Adrenal gland (tissue), 19 donors: ENCODE measurements at places on chromosomes 1 and 21. TPM values are rescaled to one million over a fixed set of nuclear protein-coding genes. Genes with fewer than 3 reads are reported as not detected.
A peak's percentile ranks its signal among the peaks of the same experiment; 100 is the strongest.

- DNase-seq, result no peak
Measured at GRCh38 chr21:46597896-46598343, 7.0 kb downstream of the S100B start.

DNA sequence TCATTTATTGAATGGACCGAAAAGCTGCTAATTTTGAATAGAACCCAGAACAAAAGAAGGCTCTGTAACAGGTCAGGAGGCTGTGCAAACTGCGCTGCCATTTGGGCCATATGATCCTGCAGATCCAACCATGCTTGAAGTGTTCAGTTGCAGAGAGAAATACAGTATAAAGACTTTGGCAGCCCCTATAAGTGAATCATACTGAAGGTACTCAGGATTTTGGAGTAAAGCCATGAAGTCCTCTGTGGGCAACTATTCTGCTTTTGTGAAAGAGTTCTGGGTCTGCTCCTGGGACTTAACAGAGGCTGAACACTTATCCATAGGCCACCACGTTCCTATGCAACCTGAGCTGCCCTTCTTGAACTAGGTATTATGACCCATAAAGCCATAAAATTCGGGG is 1613.6 kb upstream of the PRMT6 start:
- no peak for DNase-seq

GRCh38 chr1:241063276-241063675 is 293.7 kb downstream of the RGS7 start:
- DNase-seq, result no peak

DNA sequence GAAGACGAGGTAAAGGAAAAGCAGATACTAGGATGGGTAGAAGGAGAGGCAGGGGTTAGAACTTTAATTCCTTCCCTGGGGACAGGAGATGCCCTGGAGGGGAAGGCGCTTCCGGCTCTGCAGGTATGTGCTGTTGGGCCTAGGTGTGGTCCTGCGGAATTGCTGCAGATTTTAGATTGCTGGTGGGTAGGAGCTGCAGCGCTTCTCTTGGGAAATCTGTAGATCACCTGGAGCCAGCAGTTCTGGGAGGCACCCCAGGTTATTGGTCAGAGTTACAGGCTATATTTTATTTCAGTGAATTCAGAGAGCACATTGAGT is 1.1 kb downstream of the MGST3 start:
- no peak for DNase-seq

- no peak for DNase-seq
Measured at GRCh38 chr21:45799765-45800338, 156.3 kb downstream of the PCBP3 start.

- DNase-seq, result no peak
Measured at GRCh38 chr1:213054142-213054541, 3.1 kb downstream of the RPS6KC1 start.

DNA sequence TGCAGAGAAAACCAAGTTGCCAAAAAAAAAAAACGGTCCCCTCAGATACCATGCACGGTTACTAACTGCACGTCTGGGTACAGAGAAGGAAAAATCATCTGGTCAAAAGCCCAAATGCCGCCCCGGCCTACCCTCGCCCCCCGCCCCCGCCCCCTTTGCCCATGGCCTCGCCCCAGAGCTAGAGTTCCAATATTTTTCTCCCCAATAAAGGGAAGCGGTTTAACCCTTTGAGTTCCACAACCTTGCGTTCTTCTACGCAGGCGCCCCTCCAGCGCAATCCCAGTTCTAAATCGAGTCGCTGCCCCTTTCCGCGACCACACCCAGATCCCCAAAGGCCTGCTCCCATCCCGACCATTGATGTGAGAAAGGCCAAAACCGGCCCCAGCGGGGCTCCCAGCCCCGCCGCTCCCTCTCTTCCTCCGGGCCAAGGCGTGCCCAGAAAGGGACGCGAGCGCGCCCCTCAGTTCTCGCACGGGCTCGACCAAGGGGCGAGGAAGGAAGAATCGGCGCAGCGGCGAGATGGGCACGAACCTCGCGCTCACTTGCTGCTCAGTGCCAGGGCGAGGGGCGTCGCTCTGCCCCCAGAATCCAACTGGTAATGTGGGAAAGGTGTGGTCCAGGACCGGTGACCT is 797 bp downstream of the WDR47 start:
- DNase-seq, result peak; percentile 16

DNA sequence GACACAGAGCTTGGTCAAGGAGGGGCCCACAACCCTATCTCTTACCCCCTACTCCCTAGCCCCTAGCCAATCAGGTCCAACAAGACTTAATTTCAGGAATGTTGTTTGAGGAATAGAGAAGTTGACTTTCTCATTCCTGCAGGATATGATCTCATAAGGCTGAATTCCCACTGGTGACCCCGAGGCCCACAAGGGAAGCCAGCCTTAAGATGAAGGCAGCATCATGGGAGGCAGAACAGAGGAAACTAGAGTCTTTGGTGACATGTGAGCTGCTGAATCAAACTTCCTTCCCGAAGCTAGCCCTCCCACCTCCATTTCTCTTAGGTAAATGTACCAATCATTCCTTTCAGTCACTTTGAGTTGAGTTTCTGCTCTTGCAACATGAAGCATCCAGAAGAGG is 9.1 kb upstream of the PDIK1L start:
- no peak for DNase-seq

DNA sequence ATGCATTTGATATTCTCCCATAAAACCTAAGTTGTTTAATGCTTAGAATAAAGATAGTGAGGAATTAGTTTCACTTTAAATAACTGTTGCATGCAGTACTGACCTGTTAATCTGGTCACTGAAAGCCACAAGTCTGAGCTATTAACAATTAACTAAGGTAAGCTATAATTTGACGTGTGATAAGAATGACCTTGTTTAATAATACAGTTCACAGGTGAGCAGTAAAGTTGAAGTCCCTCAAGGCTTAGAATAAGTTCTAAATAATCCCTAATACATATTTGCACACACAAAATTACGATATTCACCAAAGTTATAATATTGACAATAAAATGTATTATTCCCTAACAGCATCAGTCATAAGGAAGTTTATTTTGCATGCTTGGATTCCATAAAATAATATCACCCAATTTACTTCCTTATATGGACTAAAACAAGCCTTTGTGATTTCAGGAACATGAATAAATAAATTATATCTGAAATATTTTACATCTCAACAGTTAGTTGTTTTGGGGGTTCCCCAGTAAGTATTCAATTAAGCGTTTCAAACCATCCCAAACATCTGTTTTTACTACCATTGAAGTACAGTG is 70.6 kb upstream of the CHRM3 start:
- DNase-seq, result no peak

DNA sequence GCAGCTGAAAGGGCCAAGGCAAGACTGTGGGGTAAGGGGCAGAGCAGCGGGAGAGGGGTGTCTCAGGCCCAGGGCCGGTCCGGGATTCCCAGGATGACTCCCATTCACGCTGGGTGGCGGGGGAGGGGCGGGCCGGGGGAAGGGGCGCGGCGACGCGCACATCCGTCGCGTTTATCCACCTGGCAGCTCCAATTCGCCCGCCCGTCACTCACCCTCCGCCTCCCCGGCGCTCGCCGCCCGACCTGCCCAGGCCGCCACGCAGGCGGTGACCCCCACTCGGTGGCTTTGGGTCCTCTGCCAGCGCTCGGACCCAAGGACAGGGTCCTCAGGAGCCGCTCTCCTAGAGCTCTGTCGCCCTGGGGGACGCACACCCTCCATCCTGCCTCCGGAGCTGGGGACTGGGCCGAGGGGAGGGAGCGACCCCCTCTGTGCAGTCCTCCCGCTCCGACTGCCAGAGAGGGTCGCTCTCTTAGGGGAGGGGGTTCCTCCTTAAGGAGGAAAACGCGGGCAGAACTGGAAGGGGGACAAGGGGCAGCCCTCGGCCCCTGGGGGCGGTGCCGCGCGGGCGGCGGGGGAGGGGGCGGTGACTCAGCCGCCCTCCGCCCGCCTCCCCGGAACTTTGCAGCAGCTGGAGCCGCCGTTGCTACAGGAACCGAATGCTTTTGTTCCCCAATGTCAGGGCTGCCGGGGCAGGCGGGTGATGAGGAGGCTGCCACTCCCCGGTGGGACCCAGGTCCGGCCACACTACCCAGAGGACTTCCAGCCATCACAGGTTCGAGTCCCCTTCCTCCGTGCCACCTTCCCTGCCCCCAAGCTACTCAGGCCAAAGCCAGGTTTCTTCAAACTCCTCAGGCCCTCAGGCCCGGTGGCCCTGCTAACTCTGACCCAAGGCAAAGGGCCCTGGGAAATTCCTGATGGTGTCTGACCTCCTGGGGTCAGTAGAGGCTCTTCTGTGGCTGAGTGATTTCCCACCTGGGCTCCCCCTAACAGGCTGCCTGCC is 3.4 kb downstream of the ADGRB2 start:
- DNase-seq, result peak; percentile 64

GRCh38 chr21:45582128-45582527 is 39.9 kb upstream of the SLC19A1 start:
- DNase-seq, result peak; percentile 37

DNA sequence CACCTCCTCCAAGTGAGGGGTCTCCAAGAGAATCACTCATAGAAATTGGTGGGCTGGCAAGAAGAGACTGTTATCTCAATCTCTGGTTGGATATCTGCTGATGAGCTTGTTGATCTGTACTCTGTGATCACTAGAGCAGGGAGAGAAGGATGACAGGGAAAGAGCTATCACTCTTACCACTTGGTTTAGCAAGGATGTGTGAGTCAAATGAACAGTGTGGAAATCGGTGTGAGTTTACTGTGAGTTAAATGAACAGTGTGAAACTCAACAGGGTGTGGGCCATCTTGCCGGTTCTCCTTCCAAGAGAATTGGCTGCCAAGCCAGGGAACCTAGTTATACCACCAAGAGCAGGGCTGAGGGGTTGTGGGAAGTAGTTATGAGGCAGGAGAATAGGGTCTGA is 33.3 kb upstream of the CD1D start:
- DNase-seq, result no peak

GRCh38 chr1:35838693-35839245 is 31.0 kb downstream of the AGO4 start:
- DNase-seq, result no peak

DNA sequence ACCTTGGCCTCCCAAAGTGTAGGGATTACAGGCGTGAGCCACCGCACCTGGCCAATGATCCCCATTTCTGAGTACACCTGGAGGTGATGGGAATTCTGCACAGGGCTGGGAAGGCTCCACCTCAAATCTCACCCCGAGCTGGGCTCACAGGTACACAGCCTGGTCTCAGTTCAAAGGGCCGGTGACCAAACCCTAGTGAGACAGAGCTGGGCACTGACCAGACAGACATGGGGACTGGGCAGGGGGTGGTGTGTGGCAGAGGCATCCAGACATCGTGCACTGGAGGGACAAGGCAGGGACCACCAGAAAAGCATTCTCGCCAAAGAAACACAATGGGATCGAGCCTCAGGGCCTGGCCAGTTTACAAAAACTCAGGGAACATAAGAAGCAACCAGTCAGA is 17.2 kb downstream of the LSS start:
- peak; percentile 1 for DNase-seq

- no peak for DNase-seq
Measured at GRCh38 chr1:151976015-151976343, 17.7 kb downstream of the S100A10 start.

- no peak for DNase-seq
Measured at GRCh38 chr21:28687586-28687985, 305.1 kb downstream of the LTN1 start.

- no peak for DNase-seq
Measured at GRCh38 chr21:15139898-15140297, 75.1 kb upstream of the NRIP1 start.

DNA sequence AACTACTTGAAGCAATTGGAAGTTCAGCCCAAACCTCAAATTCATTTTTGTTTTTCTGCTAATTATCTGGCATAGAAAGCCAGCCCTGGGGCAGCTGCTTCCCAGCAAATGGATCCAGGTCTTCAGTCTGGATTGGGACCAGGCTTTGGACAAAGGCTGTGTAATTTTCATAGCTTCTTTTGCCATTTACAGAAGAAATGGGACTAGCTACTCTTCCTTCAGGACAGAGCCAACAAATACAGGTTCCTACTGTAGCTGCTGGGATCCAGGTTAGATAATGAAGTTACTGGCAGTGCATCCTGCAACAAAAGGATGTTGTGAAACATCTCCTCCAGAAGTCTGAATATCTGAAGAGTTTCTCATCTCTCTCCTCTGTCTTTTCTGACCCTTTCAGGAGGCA is 171.5 kb upstream of the CAMK1G start:
- DNase-seq, result no peak

GRCh38 chr1:157806431-157807149 is 13.3 kb downstream of the FCRL1 start:
- no peak for DNase-seq

Gene CFAP107
- total RNA-seq, result not detected

Gene LIPI
- not detected for total RNA-seq

Gene SLC6A9
- total RNA-seq, result 198 TPM

Gene BARHL2
- not detected for total RNA-seq

Gene C1orf94
- total RNA-seq, result not detected

Gene TNNT2
- total RNA-seq, result not detected

Gene NOTCH2
- total RNA-seq, result 58.7 TPM

Gene PAPPA2
- total RNA-seq, result 0.32 TPM
